ENCODE measurements at places on chromosomes 2 and 18.

DNA sequence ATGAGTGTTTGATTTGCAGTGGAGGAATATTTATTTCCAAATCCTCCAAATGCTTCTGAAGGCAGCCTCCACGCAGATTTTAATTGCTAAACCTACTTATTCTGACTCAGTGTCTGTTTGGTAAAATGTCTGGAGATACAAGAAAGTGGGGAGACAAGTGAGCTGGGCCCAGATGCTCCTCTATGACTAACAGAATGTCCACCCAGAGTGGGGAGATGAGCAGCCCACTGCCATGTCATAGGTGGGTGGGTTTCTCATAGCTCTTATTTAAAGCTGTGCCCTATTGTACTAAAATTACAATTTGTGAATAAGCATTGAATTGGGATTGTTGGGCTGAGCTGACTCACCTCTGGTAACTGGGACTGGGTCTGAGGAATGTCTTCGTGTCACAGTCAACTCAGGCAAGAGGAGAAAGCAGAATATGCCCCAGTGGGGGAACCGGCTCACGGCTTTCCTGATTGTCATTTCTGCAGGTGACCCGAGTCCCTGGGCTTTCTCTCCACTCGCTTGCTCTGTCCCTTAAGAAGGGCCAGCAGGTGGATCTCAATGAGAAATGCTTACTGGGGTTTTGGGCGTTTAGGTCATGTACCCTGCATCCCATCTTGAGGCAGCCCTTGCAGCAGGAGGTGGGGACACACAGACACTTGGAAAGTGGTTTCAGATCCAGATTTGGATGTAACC is 116.3 kb upstream of the SPRED2 start:
- no peak for DNase-seq

DNA sequence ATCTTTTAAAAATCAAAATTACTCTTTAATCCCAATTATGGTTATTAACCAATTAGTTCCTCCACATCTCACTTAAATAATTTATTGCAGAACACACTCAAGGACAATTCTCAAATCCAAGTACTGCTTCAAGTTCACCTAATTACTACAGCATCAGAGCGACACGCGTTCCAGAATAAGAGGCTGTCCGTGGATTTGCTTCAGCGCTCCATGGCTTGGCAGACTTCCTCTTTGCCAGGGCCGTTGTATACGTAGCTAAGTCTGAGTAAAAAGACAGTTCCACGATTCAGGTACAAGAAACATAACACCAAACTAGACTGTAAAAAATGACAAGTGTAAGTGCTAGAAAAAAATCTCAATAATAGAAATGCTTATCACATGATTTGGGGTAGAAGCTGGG is 153.2 kb upstream of the MYT1L start:
- no peak for DNase-seq

DNA sequence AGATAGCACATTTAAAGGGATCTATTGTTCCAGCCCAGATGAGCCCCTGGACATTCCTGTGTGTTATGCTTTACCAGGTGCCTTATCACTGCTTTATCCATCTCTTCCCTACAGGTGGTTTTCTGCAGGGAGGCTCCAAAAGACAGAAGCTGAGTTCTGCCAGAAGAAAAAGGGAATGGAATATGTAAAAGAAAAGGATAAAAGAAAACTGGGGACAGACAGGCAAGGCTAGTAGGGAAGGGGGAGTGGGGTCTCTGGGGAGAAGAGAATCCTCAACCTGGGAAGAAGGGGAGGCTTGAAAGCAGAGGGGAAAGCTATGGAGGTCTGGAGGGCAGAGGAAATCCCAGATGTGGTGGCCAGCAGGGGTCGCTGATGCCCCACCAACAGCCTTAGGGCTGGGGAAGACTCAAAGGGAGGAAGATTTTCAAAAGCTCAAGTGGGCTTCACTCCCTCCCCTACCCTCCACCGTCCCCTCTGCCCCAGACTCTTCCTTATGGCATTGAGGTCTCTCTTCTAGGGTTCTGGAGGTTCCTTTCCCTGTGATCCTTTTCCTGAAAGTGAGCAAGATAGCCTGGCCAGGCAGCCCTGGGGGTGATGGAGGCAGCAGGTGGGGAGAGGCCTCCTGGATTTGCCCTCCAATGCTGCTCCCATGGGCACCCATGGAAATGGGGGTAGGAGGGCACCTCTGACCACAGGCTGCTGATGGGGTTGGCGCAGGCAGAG is 178.1 kb upstream of the PKDCC start:
- peak; percentile 90 for DNase-seq

GRCh38 chr2:84300696-84301029 is 158.4 kb downstream of the SUCLG1 start:
- DNase-seq = no peak

DNA sequence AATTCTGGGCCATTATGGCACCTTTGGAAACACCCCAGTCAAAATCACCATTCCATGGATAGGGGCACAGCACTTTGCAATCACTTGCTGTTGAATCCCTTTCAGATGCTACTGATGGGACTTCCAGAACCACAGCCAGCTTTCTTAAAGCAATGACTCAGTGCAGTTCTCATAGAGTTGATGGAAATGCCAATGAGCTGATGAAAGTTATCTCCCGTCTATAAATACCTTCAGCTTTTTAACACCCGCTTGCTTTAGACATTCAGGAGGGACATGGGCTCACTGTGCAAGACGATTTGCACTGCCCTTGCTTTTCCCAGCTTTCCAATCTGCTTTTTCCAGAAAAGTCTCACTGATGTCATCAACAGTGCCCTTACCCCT is 66.7 kb upstream of the RPL31 start:
- DNase-seq = no peak

GRCh38 chr2:42725657-42726056 is 38.3 kb downstream of the OXER1 start:
- no peak for DNase-seq

- DNase-seq = no peak
These were observed 147.6 kb upstream of the COPS8 start for GRCh38 chr2:236938126-236938525.

DNA sequence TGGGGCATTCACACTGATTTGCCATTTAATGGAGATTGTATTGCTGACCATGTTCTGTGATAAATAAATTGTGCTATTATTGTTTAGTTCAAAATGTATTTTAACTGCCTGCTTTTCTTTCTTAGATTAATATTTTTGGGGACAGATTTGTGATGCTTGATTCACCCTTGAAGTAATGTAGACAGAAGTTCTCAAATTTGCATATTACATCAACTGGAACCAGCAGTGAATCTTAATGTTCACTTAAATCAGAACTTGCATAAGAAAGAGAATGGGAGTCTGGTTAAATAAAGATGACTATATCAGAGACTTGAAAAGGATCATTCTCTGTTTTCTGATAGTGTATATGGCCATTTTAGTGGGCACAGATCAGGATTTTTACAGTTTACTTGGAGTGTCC is 1.8 kb downstream of the DNAJC10 start:
- DNase-seq = no peak

GRCh38 chr2:191581003-191581402 is 96.9 kb upstream of the NABP1 start:
- no peak for DNase-seq

GRCh38 chr2:691821-692761 is 14.9 kb upstream of the TMEM18 start:
- no peak for DNase-seq

GRCh38 chr2:60095903-60096302 is 457.6 kb downstream of the BCL11A start:
- no peak for DNase-seq

DNA sequence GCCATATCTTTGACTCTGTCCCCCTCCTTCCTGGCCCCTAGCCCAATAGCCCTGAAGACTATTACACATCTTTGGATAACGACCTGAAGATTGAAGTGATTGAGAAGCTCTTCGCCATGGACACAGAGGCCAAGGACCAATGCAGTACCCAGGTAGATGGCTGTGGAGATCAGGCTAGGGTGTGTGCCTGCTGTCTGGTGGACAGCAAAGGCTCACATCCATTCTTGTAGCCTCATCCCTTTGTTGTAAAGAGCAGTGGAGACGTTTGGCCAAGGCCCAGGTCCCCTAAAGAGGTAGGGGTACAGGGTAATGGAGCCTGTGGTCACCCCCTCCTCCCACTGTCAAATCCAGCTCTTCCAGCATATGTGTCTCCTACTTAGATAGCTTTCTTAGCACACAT is 81.4 kb downstream of the EPAS1 start:
- DNase-seq = no peak

- DNase-seq = no peak
These were observed 184.0 kb upstream of the CHAC2 start for GRCh38 chr2:53583583-53583982.

DNA sequence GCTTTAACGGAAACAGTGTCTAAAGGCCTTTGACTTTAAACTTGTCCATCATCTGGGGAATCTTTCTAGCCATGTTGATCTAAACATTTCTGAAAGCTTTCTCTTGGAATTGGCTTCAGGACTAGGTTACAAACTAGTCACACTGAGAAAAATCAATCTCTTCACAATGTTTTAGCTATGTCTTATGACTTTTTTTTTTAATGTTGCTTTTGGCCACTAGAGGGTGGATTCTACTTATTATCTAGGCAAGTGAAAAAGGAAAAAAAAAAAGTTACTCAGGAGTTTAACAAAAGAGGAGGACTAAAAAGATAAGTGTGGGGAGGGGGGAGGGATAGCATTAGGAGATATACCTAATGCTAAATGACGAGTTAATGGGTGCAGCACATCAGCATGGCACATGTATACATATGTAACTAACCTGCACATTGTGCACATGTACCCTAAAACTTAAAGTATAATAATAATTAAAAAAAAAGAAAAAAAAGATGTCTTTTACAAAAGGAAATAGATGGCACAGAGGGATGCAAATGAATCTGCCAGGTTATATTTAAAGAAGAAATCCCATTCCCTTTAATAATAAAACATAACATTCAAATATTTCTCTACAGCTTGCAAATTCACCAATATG is 160.4 kb upstream of the PID1 start:
- no peak for DNase-seq

- DNase-seq = no peak
These were observed 146.7 kb upstream of the MYO3B start for GRCh38 chr2:170031288-170031687.

Data from right forelimb (tissue), 1 donor.